ENCODE measurements at places on chromosomes 2 and 18.

GRCh38 chr18:73908323-73908722, 239.3 kb downstream of the FBXO15 start:
- DNase-seq, result no peak

- DNase-seq, result peak; percentile 16
Observed at GRCh38 chr18:48805826-48806535, 144.8 kb downstream of the SMAD7 start.

GRCh38 chr2:163984986-163985385, 249.2 kb upstream of the FIGN start:
- DNase-seq, result no peak

DNA sequence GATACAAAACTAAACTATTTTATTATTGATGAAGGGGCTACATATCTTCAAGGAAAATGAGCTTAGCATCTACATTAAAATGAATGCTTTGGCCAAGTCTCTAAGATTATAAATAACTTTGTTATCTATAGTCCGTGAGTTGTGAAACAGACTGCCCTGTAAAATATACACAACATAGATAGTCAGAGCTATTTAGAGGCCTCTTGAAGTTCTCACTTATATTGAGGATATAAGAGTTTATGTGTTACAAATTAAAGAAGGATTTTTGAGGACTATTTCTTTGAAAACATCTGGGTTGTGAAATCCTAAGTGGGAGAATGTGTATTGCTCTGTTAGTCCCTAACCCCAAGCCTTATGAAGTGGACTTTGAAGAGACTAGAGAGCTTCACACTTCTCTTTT, 292.0 kb upstream of the CDH2 start:
- no peak for DNase-seq

DNA sequence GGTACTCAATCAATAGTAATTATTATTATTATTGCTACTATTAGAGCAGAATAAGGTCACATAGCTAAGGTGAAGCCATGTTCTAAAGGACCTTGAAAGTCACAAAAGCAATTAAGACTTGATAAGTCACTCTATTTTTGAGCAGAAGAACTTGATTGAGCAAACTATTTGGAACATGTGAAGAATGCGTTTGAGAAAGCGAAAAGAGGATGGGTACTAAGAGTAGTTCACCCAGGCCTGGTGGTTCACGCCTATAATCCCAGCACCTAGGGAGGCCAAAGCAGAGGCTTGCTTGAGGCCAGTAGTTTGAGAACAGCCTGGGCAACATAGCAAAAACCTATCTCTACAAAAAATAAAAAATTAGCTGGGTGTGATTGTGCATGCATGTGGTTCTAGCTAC, 7.2 kb upstream of the RTN4 start:
- no peak for DNase-seq

- DNase-seq, result no peak
Observed at GRCh38 chr2:57891086-57891712, 155.4 kb upstream of the VRK2 start.

- no peak for DNase-seq
Observed at GRCh38 chr18:50465211-50466153, 90.6 kb downstream of the SKA1 start.

DNA sequence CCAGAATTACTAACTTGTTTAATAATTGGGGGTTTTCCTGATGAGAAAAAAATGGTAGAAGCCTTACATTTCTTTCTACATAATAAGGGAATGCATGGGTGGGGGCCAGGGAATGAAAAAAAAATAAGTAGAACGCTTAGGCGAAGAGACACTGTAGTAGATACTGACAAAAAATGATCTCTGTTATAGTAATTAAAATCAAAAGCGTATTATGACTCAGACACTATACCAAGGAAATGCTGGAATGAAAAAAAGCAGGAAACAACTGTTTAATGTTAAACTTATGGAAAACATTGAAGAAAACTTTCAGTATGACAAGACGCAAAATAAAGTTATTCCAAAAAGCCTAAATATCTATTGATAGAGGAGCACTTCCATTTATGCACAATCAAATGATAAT, 42.9 kb downstream of the PRPF40A start:
- DNase-seq, result no peak

DNA sequence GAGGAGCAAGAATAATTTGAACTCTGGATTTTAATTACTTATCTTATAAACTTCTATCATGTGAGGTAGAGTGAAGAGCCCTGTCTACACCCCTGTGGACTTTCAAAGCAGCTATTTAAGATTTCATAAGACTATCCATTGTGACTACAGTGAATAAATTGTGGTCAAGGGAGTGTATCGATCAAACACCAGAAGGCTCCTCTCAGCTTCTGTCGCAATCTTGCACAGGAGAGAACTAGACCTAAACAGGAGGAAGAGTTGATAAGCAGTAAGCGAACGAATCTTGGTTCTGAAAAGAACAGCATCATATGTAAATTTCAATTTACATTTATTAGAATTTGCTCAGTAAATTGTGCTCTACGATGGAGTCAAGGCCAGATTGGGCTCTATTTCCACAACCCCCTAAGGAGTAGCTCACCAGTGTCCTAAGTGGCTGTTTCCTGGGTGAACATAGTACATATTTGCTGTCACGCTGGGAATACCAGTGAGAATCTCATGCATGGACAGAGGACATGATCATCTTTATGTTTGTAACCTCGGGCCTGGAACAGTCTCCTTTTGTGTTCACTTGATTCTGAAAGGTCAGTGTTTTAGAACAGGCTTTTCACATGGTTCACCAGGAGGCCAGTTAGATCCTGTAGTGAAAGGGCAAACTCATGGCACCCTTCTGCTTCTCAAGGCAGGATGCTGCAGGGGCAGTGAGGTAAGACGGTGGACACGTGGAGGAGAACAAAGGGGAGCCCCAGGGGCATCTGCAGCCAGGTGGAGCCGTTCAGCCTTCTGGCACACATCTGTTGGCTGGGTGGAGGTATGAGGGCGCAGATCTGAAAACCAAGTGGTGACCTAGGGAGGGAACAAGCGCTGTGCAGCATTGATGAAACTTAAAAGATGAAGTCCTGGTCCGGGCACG, 33.3 kb downstream of the NPAS2 start:
- no peak for DNase-seq

Measured in heart left ventricle (tissue), 16 donors.